Osteoblast (primary cell): ENCODE measurements at places on chromosomes 12 and 14.

GRCh38 chr14:59905188-59905587 is 14.8 kb upstream of the LRRC9 start:
- no peak for DNase-seq

DNA sequence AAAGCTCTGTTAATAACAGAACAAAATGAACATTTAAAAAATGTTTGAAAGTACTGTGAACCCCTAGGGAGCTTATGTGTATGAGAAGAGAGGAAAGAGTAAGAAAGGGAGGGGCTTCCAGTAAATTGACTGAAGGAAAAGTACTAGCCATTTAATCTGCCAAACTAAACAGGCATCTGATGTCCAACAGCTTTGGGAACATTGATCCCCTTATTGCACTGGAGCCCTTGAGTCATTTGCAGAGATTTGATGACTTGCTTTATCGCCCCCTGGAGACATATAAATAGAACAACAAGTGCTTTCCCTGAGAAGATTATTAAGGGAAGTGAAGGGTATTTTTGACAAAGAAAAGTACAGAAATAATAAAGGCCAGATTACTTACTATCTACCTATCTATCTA is 319.3 kb upstream of the NOVA1 start:
- no peak for DNase-seq

DNA sequence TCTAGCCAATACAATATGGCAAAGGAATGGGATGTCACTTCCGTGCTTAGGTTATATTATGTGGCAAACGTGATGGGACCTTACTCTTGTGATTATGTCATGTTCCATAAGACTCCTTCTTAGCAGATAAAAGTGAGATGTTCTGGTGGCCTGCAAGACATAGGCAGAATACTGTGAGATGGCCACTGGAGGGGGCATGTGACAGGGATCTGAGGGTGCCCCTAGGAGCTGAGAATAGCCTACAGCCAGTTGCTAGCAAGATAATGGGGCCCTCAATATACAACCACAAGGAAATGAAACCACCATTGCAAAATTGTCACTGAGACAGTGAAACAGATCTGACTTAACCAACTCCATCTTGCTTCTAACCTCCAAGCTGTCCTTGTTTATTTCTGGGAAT is 151.4 kb upstream of the SSTR1 start:
- DNase-seq, result no peak

GRCh38 chr14:89640141-89640540 is 223.1 kb upstream of the FOXN3 start:
- DNase-seq, result no peak

GRCh38 chr12:96146747-96147146 is 47.4 kb upstream of the ELK3 start:
- DNase-seq, result no peak

GRCh38 chr14:50941151-50941550 is 3.1 kb downstream of the PYGL start:
- DNase-seq, result peak; percentile 78

DNA sequence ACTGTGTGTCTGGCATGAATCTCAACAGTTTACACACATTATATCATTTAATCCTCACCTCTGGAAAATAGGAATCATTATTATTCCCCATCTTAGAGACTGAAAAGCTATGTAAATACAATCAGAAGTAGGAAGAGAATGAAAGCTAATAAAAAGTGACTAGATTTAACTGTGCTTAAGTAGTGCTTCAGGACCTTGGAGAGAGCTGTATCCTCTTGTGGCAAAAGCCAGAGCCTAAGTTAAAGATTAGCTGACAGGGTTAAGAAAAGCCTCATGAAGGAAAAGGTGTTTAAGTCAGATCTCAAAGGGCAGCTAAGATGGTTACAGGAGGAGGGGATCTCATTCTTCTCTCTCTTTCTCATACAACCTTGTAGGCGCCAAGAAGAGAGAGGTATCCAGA is 65.3 kb upstream of the TMEM233 start:
- no peak for DNase-seq

DNA sequence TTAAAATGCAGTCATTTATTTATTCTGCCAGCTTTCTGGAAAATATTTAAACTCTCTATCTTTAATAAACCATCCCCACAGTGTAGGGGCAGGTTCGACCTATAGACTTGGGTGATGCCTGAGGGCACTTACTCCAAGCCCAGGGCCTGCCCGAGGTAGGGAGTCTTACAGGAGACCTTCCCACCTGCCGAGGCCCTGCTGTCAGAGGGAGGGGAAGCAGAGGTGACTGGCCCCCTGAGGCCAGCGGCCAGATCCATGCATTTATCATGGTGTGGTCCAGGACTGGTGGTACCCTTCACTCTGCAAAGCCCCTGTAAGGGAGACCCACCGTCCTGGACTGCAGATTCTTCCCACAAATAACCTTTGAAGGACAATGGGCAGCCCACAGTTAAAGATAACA is 7.6 kb downstream of the EML1 start:
- DNase-seq, result no peak

GRCh38 chr14:71602524-71602923 is 329.7 kb upstream of the RGS6 start:
- no peak for DNase-seq

DNA sequence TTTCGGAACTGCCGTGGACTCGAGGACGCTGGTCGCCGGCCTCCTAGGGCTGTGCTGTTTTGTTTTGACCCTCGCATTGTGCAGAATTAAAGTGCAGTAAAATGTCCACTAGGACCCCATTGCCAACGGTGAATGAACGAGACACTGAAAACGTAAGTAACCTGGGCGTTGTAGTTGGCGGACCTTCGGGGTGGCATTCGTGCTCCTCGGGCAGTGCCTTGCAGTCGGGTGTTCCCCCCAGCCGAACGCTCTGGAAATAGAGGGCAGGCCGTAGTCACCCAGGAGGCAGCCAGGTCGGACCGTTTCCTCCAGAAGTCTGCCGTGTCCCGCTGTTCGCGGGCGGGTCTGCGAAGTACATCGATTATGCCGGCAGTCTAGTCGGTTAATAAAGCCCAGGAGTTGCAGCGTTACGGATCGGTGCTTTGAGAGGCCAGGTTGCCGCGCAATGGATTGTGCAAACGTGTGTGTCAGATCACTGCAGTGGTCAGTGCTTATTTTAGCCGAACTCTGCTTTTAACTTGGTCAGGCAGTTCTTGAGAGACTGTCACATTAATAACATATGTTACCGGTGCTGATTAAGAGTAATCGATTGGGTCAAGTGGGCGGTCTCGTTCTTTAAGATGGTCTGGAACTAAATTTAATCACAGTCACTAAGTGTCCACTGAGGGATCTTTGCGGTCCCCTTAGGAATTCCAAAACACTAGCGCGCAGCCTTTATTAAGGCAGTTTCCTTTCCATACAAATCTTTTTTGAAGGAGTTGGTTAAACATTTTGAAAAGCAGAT is 906 bp downstream of the MARK3 start:
- peak; percentile 44 for DNase-seq

DNA sequence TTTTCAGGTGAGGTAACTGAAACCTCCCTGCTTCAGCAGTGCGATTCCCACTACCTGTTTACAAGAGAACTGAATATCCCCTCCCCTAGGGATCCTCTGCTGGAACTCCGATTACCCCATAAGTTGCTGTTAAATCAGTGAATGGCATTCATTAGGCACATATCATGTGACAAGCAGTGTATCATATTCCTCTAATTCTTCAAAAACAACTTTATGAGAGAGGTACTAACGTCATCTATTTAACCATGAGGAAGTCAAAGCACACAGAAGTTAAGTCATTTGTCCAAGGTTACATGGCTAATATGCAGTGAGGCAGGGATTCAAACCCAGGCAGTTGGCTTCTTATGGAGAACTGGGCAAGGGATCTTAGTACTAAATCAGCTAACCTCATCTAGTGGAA is 43.9 kb upstream of the PCED1B start:
- no peak for DNase-seq

DNA sequence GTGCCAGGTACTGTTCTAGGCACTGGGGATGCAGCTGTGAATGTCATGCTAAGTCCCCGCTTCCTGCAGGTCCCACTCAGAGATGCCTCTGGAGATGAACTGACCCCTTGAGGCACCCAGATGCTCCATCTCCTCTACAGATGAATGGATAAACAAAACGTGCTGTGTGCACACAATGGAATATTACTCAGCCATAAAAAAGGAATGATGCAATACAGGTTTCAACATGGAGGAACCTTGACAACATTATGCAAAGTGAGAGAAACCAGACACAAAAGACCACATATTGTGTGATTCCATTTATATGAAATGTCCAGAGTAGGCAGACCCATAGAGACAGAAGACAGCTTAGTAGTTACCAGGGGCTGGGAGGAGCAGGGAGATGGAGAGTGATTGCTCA is 320.1 kb upstream of the DIO3 start:
- DNase-seq, result no peak

DNA sequence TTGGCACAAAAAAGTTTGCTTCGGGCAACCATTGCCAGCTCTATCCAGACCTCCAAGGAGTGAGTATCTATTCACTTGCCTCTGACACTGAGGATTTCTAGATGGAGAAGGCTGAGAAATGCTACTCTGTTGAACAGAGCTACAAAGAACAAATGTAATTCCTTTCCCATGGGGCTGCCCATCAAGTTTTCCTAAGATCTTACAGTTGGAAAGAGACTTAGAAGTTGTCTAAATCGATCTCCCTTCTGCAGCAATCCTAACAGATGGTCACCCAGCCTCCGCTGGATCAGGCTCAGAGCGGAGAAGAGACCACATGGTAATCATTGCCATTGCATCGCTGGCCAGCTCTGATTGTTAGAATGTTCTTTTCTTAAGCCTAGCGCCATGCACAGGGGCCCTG is 110.1 kb upstream of the BCL2L14 start:
- DNase-seq, result no peak

GRCh38 chr14:75944607-75945241 is 37.1 kb downstream of the TGFB3 start:
- no peak for DNase-seq
